ENCODE measurements at places on chromosomes 11 and 22. TPM values are rescaled to one million over a fixed set of nuclear protein-coding genes. Genes with fewer than 3 reads are reported as not detected.

DNA sequence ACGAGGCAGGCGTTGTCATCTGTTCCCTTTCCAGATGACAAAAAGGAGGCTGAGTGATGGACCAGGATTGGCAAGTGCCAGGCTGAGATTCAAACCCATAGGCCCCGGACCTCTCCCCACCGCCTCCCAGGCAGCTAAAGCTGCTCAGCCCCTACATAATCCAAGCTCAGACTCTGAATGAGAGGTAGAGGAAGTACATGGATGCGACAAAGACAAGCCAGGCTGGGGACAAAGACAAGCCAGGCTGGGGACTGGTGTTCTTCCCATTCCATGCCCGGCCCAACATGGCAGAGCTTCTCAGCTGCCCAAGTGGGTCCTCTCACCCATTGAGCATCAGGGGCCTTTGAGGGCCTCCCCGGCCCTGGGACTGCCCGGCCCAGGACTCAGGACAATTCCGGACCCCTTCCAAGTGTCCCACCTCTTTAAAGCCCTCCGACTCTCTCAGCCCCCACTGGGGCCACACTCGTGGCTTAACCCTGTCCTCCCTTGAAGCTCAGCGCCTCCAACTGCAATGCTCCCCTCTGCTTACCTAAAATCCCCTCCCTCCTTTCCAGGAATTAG, 4.8 kb downstream of the MFNG start:
- H3K4me3 ChIP-seq = no peak overlapping the region
- peaks cover 3% of the 10 kb centered on the region for H3K27me3 ChIP-seq
- no peak overlapping the region for H3K27ac ChIP-seq
- H3K36me3 ChIP-seq = no peaks in the 10 kb centered on the region
- no peak for DNase-seq

DNA sequence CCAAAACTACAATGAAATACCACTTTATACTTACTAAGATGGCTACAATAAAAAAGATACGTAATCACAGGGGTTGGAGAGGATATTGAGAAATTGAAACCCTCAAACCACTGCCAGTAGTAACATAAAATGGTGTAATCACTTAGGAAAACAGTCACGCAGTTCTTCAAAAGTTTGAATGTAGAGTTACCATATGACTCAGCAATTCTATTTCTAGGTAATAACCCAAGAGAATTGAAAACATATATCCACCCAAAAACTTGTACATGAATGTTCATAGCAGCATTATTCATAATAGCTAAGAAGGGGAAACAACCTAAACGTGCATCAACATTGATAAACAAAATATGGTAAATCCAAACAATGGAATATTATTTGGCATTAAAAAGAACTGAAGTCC, 24.4 kb upstream of the PSMA1 start:
- no peak for DNase-seq
- peaks cover 52% of the 10 kb centered on the region for H3K4me1 ChIP-seq
- H3K27me3 ChIP-seq = no peaks in the 10 kb centered on the region

Gene TMA7B
- not detected for total RNA-seq

DNA sequence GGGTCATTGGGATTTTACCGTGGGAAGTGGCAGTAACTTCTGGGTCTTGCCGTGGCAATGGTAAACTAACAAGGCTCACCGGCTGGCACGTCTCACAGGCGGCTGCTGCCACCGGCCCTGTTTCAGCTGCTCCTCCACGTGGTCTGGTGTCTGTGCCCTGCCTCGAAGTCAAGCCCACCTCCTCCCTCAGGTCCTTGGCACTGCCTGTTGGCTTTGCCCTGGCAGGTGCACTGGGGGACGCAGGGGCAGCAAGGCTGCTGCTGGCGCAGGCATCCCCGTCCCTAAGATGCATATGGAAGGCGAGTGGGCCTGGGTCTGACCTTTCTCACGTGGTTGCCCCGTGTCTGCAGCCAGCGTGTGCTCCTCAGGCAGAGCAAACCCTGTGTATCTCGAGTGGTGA, 783.6 kb downstream of the BRD1 start:
- no peak overlapping the region for H3K27ac ChIP-seq
- peaks cover 4% of the 10 kb centered on the region for H3K27me3 ChIP-seq
- H3K4me1 ChIP-seq = no peaks in the 10 kb centered on the region
- no peaks in the 10 kb centered on the region for H3K36me3 ChIP-seq
- H3K4me3 ChIP-seq = no peak overlapping the region

Gene RIMBP3C
- not detected for total RNA-seq

Gene SEC14L2
- 10.5 TPM for total RNA-seq

- H3K4me3 ChIP-seq = no peak overlapping the region
- DNase-seq = no peak
- peaks cover 12% of the 10 kb centered on the region for H3K4me1 ChIP-seq
- H3K27ac ChIP-seq = no peak overlapping the region
Observed at GRCh38 chr11:82730286-82730685, 3.4 kb downstream of the FAM181B start.

DNA sequence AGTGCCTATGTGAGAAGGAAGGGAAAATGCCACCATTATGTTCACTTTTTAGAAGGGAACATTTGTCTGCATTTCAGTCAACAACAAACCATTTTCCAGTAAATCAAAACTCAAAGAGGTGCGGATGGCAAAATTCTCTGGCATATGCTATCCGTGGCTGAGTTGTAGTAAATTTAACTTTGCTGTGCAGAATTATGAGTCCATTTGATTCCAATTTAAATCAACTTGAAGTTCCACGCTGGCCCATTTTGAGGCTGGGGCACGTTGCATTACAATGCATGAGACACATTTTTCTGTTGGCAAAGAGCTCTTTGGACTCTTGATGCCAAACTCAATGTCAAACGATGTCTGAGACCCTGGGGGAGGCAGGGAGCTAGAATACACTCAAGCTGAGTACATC, 211.8 kb downstream of the LRRC4C start:
- H3K4me1 ChIP-seq = no peaks in the 10 kb centered on the region
- H3K36me3 ChIP-seq = no peaks in the 10 kb centered on the region
- no peaks in the 10 kb centered on the region for H3K27me3 ChIP-seq
- no peak overlapping the region for H3K4me3 ChIP-seq

GRCh38 chr11:94934362-94934761, 39.0 kb downstream of the CWC15 start:
- no peaks in the 10 kb centered on the region for H3K36me3 ChIP-seq
- peak overlapping the region; percentile 33 for H3K27ac ChIP-seq
- peaks cover 6% of the 10 kb centered on the region for H3K4me1 ChIP-seq
- H3K4me3 ChIP-seq = no peak overlapping the region
- no peak for DNase-seq
- H3K27me3 ChIP-seq = no peaks in the 10 kb centered on the region

DNA sequence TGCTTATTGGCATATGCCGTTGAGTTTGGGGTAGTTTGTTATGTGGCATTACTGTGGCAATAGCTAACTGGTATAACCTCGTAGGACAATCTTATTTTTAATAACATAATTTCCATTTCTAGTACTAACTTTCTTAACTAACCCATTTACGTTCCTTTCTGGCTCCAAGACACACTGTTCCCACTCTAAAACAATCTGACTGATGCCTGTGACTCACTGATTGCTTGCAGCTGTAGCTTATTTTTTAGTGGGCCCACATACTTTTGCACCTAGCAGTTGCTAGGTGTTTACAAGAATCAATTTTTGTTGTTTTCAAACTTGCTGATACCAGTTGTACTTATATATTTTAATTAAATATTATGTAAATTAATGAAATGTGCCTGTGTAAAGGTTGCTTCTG, 52.2 kb downstream of the FAT3 start:
- H3K4me1 ChIP-seq = no peaks in the 10 kb centered on the region
- H3K36me3 ChIP-seq = no peaks in the 10 kb centered on the region
- no peak overlapping the region for H3K4me3 ChIP-seq
- no peak for DNase-seq
- no peaks in the 10 kb centered on the region for H3K27me3 ChIP-seq

DNA sequence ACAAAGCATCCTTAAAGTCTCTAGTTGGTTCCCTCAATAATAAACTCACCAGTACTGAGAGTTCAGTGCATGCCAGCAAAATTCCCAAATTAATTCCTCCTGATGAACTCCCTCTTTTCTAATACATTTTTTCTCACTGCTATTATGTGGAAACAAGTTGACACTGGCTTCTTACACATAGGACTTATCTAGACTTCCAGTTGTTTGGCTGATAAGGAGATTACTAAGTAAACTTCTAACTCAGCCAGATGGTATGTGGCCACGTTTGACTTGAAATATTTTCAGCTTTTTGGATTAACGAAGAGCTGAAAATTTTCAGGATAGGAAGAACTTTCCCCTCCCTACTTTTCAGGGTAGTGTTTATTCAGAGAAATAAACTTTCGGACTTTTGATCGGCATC, 1154.2 kb upstream of the TENM4 start:
- no peak overlapping the region for H3K4me3 ChIP-seq
- DNase-seq = no peak
- no peaks in the 10 kb centered on the region for H3K36me3 ChIP-seq
- H3K27me3 ChIP-seq = no peaks in the 10 kb centered on the region
- H3K4me1 ChIP-seq = no peaks in the 10 kb centered on the region
- H3K27ac ChIP-seq = no peak overlapping the region

Gene APLNR
- total RNA-seq = 1.8 TPM

DNA sequence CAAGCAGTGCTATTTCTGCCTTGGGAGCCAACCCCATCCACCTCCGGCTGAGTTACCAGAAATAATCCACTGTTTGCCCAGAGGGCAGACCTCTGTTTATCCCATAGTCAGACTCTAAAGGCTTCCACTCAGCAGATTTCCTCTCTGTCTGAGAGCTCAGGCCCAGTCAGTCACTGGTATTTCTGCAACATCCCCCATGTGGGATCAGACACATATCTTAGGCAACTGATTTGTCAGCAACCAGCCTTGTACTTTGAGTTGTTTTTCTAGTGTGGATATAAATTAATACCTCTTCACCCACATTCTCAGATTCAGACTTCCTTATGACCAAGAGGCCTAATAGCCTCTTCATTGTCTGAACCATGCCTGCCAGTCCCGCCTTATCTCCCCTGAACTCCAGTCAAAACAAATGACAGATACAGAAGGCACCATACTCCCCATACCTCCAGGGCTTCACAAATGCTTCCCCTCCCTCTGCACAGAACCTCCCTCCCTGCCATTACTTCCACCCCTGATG, 193.6 kb downstream of the FAM76B start:
- no peaks in the 10 kb centered on the region for H3K36me3 ChIP-seq
- no peaks in the 10 kb centered on the region for H3K4me1 ChIP-seq
- no peaks in the 10 kb centered on the region for H3K27me3 ChIP-seq

DNA sequence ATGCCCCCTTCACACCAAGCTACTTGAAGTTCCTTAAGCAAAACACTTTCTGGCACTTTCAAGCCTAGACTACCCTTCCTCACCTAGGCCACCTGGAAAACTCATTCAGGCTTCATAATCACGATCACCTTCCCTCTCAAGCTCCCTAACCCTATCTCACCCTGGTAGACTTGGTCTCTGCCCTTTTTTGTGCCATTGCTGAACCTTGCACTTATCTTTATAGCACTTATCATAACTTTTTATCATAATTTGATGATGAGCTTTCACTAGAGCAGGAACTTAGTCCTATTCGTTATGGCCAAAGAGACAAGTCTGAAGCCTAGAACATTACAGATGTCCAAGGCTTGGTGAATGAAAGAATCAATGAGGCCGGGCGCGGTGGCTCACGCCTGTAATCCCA, 5.5 kb downstream of the SLC35F2 start:
- H3K27ac ChIP-seq = no peak overlapping the region
- peaks cover 4% of the 10 kb centered on the region for H3K4me1 ChIP-seq
- no peak for DNase-seq
- no peak overlapping the region for H3K4me3 ChIP-seq

Gene CHEK1
- 2.5 TPM for total RNA-seq

DNA sequence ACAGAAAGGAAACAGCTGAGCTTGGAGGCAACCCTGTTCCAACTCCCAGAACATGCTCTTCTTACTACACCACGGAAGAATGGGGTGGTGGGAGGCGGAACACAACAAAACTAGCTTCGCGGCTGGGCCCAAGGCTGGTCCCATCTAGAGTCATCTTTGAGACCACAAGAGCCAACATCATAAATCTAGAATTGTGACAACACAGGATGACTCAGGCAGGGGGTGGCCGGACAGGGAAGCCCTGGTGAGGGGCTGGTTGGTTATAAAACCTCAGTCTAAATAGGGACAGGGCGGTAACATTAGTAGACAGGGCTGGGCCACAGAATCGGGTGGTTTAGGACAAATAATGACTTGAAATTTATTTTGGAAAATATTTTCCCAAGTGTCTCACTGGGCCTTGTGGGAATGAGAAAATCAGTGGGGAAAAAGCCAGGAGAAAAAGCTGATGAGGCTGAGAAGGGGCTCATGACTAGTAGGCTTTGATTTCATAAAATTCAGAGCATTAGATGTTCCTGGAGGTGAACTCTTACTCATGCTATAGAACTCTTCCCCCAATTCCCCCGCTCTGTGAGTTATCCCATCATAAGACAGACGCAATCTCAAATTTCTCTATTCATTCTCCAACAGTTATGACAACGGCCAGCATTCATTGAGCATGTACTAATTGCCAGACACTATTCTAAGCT, 151.8 kb upstream of the TIMP3 start:
- H3K4me3 ChIP-seq = no peak overlapping the region
- no peaks in the 10 kb centered on the region for H3K4me1 ChIP-seq
- H3K27me3 ChIP-seq = no peaks in the 10 kb centered on the region
- peak; percentile 81 for DNase-seq
- peak overlapping the region; percentile 52 for H3K27ac ChIP-seq

- H3K27me3 ChIP-seq = no peaks in the 10 kb centered on the region
- no peaks in the 10 kb centered on the region for H3K4me1 ChIP-seq
- no peak overlapping the region for H3K27ac ChIP-seq
- H3K4me3 ChIP-seq = no peak overlapping the region
- H3K36me3 ChIP-seq = peaks cover 38% of the 10 kb centered on the region
Observed at GRCh38 chr11:71504531-71504930, 22.5 kb upstream of the KRTAP5-7 start.

GRCh38 chr11:102001657-102002338, 45.4 kb upstream of the CFAP300 start:
- DNase-seq = no peak
- H3K4me1 ChIP-seq = no peaks in the 10 kb centered on the region
- H3K36me3 ChIP-seq = no peaks in the 10 kb centered on the region
- no peak overlapping the region for H3K27ac ChIP-seq

- no peaks in the 10 kb centered on the region for H3K36me3 ChIP-seq
- H3K27ac ChIP-seq = peak overlapping the region; percentile 41
- no peak overlapping the region for H3K4me3 ChIP-seq
- DNase-seq = peak; percentile 86
- H3K4me1 ChIP-seq = no peaks in the 10 kb centered on the region
- peaks cover 5% of the 10 kb centered on the region for H3K27me3 ChIP-seq
Observed at GRCh38 chr11:783581-784015, 6.3 kb downstream of the CEND1 start.

Gene NLRP10
- total RNA-seq = not detected

Gene P2RY2
- total RNA-seq = not detected

- H3K4me1 ChIP-seq = no peaks in the 10 kb centered on the region
- no peak overlapping the region for H3K27ac ChIP-seq
- no peak for DNase-seq
- no peaks in the 10 kb centered on the region for H3K27me3 ChIP-seq
Observed at GRCh38 chr11:7606496-7606895, 66.8 kb downstream of the CYB5R2 start.

DNA sequence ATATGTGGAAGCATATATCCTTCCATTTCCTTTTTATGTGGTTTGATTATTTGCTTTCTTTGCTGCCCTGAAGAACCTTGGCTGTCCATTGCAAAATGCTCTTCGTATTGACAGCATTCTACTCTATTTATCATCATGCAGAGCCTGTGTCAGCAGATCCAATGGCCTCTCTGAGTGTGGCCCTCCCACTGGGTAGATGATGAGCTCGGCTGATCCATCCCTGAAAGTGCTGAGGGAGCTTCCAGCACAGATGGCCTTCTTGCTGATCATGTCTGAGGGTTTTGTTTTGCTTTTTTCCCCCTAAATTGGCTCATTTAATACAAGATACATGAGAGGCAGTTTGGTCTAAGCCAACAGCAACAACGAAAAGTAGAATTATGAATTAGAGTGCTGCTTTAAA, 181.0 kb downstream of the GRIA4 start:
- H3K27ac ChIP-seq = no peak overlapping the region
- no peaks in the 10 kb centered on the region for H3K4me1 ChIP-seq
- H3K36me3 ChIP-seq = no peaks in the 10 kb centered on the region
- no peak for DNase-seq

Measured in sigmoid colon (tissue), 7 donors.